RWPE1 (cell line): ENCODE measurements at places on chromosomes 5 and 9.

DNA sequence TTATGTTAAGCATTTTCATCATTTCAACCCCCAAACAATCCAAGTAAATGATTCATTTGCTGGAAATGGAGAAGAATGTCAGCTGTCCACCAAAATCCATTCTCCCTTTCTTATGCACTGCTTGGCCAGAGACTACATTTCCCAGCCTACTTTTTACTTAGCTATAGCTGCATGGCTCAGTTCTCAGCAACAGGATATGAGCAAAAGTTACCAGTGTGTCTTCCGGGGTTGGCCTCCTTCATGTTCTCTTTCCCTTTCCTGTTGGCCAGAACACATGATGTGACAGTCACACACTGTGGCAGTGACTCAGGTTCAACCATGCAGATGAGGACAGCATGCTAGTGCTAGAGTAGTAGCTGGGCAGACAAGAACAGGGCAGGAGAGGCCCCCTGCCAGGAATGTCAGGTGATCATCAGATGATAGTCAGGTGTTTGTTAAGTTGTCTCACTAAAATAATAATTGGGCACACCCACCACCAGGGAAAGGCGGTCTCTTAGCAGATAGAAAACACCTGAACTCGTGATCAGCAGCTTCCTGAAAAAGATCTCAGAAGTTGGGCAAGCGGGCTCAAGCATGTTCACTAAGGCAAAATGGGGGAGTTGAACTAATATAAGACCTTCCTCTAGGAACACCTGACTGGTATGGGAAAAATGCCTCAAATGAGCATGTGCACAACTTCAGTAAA, 12.2 kb downstream of the GPR150 start:
- DNase-seq = no peak

DNA sequence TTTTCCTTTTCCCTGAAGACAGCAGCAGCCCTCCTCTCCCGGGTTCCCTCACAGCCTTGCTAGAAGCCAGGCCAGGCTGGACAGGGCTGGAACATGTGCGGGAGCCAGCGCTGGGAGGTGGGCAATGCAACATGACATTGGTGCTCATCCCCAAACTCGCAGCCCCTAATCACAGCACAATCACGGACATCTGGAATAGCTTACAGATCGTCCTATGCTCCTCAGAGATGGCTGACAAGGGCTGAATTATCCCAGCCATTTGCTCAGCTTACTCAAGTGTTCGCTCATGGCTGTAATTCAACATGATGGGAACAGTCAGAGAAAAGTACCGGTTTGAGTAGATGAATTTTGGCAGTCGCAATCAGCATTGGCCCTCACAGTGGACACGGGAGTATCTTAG, 49.8 kb downstream of the FSTL4 start:
- no peak for DNase-seq

- DNase-seq = no peak
These were observed 28.4 kb upstream of the SHC3 start for GRCh38 chr9:89207026-89207425.

DNA sequence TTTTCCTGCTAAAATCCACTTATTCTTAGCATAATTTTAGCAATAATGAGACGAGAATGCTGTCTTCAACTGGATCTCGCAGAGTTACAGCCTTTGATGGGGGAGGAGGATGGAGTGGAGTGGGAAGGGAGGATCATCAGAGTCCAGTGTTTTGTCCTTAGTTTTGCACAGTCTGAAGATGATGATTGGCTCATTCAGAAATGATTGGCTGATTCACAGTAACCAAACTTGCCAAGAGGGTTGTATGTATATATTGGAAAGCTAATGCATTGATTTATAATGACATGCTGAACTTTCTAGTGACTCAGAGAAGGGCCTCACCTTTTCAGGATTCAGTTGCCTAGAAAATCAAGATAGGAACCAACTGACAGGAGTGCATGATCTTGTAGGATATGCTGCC, 448.0 kb downstream of the CCDC171 start:
- no peak for DNase-seq

DNA sequence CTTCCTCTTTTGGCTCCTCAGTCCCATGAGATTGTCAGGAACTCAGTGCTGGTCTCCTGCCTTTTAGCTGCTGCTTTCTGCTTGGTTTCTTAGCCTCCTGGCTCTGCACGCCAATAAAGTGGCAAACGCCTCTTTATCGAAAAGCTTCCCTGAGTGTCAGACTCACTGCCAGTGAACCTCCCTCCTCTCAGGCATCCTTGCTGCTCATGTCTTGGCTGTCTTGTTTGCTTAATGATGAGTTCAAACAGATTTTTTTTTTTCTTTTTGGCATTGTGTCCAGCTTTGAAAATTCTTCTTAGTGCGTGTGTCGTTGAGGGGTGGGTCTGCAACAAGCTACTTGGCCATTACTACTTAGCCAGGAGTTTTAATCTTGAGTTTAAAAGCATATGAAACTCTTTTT, 14.9 kb downstream of the RASGRF2 start:
- DNase-seq = no peak

DNA sequence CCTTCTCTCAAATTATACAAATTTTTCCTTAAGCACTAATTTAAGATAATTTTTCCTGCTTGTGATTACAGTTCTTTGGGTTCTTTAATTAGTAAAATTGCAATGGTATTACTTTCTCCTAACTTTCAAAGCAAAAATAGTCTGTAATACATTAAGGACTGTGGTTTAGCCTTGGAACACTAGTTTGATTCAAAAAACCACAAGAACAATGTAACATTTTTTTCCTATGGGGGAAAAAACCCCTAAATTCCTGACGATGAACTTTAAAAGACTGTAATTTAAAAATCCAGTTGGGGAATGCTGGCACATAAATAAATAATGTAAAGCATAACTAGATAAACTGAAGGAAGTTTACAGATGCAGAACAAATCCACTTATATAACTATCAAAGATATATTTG, 65.3 kb downstream of the CDC14B start:
- DNase-seq = no peak

DNA sequence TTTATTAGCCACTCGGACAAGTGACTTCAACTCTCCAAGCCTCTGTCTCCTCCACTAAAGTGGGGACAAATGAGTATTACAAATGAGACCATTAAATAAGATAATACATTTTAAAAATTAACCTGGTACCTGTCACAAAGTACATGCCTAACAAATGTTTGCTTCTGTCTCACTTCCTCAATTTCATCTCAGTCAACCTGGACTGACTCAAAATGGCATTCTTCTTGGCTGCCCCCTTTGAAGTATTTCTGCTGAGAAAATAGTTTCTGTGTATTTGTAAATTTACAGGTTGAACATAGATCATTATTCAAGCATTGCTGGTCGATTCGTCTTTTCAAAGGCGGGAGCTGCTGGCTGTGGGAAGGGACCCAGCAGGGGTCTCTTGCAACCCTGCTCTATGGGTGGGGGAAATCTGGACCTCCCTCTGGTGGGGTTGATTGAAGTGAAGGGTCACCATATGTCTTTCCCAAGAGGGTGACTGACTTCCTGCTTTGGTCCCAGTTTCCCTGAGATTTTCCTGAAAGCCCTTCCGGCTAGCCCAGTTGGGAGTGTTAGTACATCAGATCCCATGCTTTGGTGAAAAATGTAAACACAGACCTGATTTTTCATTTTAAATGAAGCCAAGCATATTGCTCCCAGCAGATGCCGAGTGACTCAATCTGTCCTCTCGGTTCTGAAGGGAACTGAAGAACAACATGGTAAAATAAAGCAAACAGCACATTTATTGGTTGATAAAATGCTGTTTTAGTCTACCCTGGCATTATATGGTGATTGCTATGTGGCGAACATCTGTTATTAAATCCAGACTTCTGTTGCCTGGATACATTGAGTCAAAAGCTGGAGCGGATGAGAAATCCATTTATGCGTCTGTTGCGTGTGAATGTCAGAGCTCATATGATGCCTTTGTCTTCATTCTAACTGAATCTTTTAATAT, 73.0 kb downstream of the KCNIP1 start:
- no peak for DNase-seq

GRCh38 chr9:129757045-129757444, 4.2 kb upstream of the PTGES start:
- DNase-seq = no peak

GRCh38 chr5:176526462-176526861, 10.7 kb downstream of the RNF44 start:
- DNase-seq = no peak

- DNase-seq = no peak
These were observed 85.7 kb upstream of the RNF38 start for GRCh38 chr9:36485647-36486328.

- no peak for DNase-seq
These were observed 86.2 kb upstream of the RETREG1 start for GRCh38 chr5:16702964-16703363.

GRCh38 chr5:14588758-14589543, 7.4 kb downstream of the OTULINL start:
- no peak for DNase-seq

DNA sequence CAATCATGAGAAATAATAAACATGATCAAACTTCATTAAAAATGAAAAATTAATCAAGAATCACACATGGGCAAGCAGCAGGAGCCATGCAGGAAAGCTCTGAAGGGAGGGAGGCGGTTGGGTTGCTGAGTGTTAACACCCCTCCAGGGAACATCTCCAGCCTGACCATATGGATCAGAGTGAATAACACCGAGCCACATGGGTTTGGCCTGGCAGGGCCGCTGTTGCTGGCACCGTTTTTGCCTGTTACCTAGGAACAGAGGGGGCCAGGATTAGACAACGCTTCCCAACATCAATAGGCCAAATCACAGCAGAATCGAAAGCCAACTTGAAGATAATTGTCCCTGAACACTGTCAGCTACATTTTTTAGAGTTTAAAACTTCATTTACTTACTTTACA, 160.2 kb downstream of the DENND1A start:
- DNase-seq = no peak

DNA sequence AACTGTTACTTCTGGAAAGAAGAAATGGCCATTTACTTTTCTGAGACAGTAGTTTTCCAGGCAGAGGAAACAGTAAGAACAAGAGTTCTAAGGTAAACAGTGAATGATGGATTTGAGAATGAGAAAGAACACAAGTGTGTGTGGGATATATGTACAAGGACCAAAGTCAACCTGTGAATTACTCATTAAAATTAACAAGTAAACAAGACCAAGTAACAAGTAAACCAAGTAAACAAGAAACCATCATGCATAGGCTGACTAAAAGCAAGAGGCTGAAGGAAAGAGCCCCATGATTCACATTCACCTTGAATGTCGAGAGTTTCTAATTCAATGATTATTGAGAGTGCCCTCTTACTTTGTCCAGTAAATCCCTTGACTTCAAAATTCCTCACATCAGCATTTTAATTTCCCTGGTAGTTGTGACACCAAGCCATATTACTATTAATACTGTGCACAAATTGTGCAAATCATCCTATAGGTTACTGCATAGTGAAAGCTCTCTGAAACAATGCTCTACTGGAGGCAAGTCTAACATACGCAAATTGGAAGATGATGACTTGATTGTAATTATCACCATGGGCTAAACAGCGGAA, 9.8 kb upstream of the MARCOL start:
- no peak for DNase-seq

GRCh38 chr5:29894668-29895067, 1298.8 kb upstream of the CDH6 start:
- no peak for DNase-seq

GRCh38 chr5:1264211-1264610, 30.7 kb downstream of the TERT start:
- no peak for DNase-seq

- no peak for DNase-seq
These were observed 227.7 kb downstream of the RFK start for GRCh38 chr9:76166526-76166925.

DNA sequence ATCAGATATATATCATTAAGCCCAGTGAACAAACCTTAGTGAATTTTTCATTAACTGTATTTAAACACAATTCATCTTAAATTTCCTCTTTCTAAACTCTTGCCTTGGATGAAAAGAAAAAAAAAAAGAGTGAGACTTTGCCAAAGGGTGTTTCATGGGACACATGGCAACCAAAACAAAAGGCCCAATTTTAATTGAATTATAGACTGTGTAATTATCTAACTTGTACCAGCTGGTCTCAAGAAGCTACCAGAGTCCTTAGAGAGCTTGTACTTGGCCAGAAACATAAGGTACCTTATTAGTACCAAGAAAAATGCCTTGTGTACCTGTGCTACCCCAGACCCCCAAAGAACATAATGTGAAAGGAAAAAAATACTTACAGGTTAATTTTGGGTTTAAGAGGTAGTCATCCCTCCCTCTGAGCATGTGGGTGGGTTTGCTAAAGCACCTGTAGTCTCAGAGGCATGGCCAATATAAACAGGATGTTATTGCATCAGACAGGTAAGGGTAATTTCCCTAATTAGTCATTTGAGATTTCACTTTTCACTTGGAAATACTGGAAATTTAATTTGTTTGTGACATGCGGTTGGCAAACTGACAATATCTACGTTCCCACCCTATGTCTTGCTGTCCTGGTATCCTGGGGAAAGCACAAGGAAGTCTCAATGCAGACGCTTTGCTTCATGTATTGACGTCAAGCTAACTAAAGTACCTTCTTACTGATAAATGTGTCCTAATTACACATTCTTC, 90.1 kb downstream of the SNCAIP start:
- peak; percentile 13 for DNase-seq

DNA sequence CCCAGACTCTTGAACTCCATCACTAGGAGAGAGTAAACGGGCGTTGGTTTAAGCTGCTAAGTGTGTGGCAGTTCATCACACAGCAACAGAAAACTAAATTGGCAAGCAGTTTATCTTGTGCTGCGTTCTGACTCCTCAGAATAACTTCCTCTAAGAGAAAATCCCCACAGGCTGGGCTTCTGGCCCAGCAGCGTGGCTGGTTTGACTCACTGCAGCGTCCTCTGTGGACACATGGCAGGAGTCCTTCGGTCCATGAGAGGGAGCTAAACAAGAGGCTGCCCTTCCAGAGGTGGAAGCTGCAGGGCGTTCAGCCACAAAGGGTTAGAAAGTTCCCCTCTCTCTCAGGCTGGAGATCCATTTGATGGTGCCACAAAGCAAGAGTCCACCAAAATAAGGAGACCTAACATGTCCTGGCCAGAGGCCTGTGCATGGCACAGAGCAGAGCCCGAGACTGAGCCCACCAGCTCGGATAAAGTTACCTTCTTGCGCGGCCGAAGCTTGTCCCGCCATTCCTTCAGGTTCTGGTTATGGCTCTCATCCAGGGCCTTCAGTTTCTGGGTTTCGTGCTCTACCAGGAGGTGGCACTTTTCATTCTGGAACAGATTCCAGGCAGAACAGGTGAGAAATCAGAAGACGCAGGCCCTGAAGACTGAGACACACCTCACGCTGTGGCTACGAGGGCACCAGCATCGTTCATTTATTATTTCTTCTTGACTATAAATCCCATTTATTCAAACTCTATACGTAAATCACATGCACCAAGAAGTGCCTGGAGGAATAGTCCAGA, 46.2 kb upstream of the FBXW11 start:
- no peak for DNase-seq

DNA sequence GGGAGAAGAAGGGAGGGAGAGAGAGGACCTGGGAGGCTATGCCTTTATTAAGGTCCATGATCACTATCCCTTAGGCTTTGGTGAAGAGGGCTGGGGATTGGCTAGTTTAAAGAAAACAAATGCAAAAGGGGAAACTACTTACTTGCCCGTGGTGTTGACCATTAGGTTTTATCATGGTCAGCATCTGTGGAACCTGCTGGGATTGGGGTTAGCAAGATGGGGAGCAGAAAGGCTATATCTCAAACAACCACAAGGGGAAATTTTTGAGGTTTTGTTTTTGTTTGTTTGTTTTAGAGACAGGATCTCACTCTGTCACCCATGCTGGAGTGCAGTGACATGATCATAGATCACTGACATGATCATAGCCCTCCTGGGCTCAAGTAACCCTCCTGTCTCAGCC, 9.0 kb upstream of the RAD23B start:
- no peak for DNase-seq

GRCh38 chr9:1014225-1014624, 35.9 kb upstream of the DMRT2 start:
- no peak for DNase-seq

- DNase-seq = no peak
These were observed at the start of gene DND1 for GRCh38 chr5:140673187-140673976. Gene DND1, minus strand, starts transcription at chr5:140673576. Its CDS starts 34 bp downstream, at chr5:140673542.
